Left lobe of liver (tissue), 2 donors: ENCODE measurements at places on chromosomes 13 and 19. TPM values are rescaled to one million over a fixed set of nuclear protein-coding genes. Genes with fewer than 3 reads are reported as not detected.
A peak's percentile ranks its signal among the peaks of the same experiment; 100 is the strongest.

DNA sequence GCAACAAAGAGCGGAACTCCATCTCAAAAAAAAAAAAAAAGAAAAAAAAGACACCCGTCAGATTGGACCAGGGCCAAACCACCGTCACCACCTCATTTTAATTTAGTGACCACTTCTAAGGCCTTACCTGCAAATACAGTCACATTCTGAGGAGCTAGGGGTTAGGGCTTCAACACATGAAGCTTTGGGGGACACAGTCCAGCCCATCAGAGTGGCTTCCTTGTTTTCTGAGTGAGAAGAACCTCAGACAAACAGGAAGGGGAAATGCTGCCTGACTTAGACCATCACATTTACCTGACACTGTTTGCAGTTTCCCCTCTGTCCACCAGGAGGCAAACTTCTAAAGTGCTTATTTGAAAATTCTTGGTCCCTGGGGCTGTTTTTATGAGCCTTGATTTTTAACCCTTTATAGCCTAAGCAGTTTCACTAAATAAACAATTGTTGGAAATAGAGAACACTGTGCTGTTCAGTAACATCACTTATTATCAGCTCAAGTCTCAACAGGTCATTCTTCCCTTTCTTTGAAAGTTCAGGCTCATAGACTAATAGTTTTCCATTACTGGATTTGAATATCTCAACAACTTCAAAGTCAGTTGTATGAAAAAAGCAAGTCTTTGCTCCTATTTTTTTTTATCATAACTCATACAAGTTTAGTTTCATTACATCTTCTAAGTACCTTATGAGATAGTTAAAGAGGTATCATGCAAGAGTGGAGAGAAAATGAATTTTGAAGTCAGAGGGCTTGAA is 74.9 kb upstream of the WASF3 start:
- peak; percentile 70 for DNase-seq

RUBCNL gene
- 0.68 TPM for total RNA-seq

DNA sequence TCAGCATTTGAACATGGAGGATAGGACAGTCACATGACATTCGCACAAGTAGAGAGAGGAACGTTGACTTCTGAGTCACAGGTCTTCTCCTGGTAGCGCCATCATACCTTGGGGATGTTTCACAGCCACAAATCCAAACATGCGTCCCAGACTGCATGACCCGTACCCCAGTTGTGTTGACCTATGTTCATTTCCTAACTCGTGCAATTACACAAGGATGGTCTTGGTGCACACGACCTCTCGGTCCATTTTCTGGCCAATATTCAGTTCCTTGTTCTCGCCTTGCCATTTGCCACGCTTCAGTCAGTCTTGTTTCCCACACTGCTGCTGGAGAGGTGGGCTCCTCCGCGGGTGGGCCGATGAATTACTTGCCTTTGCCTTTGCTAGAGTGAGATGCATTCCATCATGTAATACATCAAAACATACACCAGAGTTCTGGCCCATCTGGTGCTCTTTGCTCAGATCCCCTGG is 87.3 kb downstream of the COL4A2 start:
- DNase-seq = no peak

DNA sequence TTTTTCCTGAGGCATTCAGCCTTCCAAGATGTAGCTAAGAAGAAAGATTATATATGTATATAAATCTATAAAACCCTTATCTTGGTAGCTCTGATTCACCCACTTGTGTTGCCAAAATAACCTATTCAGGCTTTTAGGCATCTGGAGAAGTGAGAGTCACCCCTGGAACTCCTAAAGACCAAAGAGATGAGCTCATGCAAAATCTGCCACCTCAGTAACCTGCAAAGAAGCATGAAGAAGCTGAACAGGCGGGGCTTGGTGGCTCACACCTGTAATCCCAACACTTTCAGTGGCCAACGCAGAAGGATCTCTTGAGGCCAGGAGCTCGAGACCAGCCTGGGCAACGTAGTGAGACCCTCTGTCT is 393.7 kb downstream of the FOXO1 start:
- DNase-seq = no peak

S1PR5 gene
- 0.30 TPM for total RNA-seq

ZNF284 gene
- 0.68 TPM for total RNA-seq
